B cell (primary cell): ENCODE measurements at places on chromosomes 1 and 21. TPM values are rescaled to one million over a fixed set of nuclear protein-coding genes. Genes with fewer than 3 reads are reported as not detected.

- H3K36me3 ChIP-seq, result no peaks in the 10 kb centered on the region
- H3K27me3 ChIP-seq, result peaks cover 10% of the 10 kb centered on the region
- no peak overlapping the region for H3K4me3 ChIP-seq
- no peaks in the 10 kb centered on the region for H3K4me1 ChIP-seq
Observed at GRCh38 chr1:159987186-159987585, 33.1 kb upstream of the SLAMF9 start.

C1orf141 gene
- total RNA-seq, result not detected in 2 replicates

COL24A1 gene
- not detected in 2 replicates for total RNA-seq

PRAMEF9 gene
- not detected in 2 replicates for total RNA-seq

SUCO gene
- 59.7 and 59.9 TPM in 2 replicates for total RNA-seq
